Fibroblast of lung (primary cell): ENCODE measurements at places on chromosomes 3 and 15. TPM values are rescaled to one million over a fixed set of nuclear protein-coding genes. Genes with fewer than 3 reads are reported as not detected.
A peak's percentile ranks its signal among the peaks of the same experiment; 100 is the strongest.

- DNase-seq, result no peak
Measured at GRCh38 chr15:38873158-38873557, 308.5 kb upstream of the RASGRP1 start.

DNA sequence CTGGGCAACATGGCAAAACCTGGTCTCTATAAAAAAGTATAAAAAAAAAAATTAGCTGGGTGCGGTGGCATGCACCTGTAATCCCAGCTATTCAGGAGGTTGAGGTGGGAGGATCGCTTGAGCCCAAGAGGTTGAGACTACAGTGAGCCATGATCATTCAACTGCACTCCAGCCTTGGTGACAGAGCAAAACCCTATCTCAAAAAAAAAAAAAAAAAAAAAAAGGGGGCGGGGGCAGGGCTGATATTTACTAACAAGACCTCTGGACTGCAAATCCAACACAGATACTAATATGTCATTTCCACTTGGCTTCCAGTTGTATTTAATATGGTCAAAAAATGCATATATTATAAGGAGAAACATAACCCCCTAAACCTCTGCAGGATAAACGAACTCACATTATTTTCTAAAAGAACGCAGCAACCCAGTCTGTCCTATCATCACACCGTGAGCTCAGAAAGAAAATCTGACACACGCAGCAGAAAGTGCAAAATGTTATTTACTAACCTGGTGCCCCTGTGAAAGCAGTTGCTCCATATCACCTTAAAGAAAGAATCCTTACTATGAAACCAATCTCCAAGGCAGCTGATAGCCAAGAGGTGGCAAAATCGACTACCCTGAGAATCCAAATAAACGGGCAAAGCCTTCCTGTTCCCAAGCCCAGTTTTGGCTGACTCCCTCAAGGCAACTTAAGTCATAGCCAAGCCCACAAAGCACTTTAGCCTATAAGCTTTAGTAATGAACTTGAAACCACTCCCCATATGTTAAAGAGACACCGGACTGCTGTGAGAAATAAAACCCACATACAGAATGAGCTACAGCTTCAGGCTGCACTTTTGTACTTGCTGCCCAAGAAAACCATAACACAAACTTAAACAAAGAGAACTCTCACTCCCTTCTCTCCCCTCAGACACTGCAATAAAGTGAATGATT lies 39.3 kb downstream of the PLD1 start:
- peak; percentile 92 for DNase-seq

- no peak for DNase-seq
Measured at GRCh38 chr3:52782412-52783210, 5.2 kb downstream of the ITIH1 start.

DNA sequence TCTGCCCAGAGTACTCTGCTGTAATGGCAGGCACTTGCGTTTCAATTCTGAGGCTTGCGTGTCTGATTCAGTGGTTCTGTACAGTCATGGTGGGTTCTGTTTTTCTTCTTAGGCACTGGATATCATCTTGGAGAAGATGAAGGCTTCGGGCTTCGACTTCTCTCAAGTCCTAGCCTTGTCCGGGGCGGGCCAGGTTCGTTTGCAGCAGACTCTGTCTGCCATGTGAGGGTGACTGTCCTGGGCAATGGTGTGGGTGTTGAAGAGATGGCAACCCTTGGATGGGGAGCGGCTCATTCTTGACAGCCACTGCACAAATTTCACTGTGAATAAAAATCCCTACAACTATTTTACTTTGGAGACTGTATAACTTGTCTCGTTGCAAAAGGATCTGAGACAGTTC lies 16.2 kb downstream of the XYLB start:
- DNase-seq, result no peak

DNA sequence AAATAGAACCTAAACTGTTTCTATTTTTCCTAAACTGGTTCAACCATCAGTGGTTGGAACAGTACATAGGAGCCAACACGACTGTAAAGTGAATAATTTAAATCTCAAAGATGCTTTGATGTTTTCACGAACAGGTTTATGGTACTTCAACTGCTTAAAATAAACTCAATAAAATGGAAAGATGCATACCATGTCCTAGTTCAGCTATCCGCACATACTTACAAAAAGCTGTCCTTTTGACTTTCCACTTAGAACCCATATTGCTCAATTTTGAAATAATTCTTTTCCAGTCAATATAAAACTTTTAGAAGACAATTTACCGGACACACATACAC lies 902 bp downstream of the CMTM6 start:
- no peak for DNase-seq

- no peak for DNase-seq
Measured at GRCh38 chr3:110343945-110344344, 727.7 kb upstream of the NECTIN3 start.

DNA sequence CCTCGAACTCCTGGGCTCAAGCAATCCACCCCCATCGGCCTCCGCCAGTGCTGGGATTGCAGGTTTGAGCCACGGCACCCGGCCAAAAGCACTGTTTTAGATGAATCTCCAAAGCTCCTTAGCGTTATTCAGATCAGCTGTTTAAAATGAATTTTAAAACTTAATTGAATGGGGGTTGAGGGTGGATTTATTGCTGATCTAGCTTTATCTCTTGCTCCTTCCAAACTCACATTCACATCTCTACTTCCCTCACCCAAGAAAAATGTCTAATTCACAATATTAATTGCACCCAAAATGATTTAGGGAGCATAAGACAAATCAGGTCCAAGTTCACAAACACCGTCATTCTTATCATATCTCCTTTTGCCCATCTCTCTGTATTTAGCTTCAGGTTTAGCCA lies 89.8 kb downstream of the MEIS2 start:
- no peak for DNase-seq

DNA sequence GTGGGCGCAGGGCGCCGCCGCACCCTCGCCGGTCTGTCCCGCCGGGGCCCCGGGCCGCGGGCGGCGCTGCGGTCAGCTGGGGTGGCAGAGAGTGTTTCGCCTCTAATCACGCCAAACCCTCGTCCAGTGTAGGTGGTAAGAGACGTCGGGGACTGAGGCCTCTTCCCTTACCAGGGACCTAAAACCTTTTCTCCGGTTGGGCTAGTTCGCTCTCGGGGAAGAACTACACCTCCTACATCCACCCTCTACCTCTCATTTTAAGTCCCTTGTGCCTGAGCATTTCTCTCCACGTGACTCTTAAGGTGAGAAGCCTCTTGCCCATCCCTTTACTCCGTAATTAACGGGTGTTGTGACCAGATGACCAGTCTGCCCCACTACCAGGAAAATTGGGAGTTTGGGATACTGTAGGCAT lies 520 bp downstream of the TMEM42 start:
- peak; percentile 37 for DNase-seq

- DNase-seq, result peak; percentile 31
Measured at GRCh38 chr3:63814237-63814636, 4.9 kb upstream of the C3orf49 start.

DNA sequence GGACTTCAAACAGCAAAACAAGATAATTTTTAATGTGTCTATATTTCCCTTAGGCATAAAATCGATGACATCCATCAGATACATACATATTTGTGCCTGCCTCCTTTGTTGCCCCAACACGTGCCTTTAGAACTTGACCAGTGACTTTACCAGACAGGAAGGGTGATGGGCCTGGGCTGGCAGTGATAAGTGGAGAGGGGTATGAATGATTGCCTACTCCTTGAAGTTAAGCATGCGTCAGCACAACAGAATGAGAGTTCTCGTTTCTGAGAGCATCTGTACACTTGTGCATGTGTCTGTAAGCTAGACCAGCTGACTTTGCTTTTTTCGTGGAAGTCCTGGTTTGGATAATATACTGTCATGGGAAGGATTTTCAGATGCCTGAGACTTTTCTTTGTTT lies 54.9 kb upstream of the COL6A6 start:
- DNase-seq, result no peak

- DNase-seq, result peak; percentile 47
Measured at GRCh38 chr3:117793622-117794265, 1084.2 kb downstream of the TUSC7 start.

GRCh38 chr3:141454906-141455602 lies 31.8 kb upstream of the RASA2 start:
- peak; percentile 83 for DNase-seq

DNA sequence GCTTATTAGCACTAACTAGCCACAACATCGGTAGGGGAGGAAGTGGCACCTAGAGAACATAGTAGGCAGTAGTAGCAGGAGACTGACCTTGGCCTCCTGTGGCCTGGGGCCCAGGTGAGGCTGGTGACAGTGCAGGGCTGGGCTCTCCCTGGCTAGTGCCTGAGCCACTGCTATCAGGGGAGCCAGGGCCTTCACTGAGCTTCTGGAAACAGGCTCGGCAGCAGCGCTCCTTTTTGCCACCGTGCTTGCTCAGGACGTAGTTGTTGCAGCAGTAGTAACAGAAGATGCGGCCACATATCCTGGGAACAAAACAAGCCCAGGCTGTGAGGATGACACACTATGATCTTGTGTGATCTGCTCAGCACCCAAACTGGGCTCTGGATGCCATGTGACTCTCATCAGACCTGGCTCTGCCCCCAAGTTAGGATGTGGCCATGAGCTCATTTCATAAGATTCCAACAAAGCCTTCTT lies 15.1 kb downstream of the CXCR6 start:
- DNase-seq, result no peak

Gene ABCF3
- 63.9 and 65.1 TPM in 2 replicates for total RNA-seq

GRCh38 chr3:193680220-193680619 lies 87.2 kb downstream of the OPA1 start:
- DNase-seq, result peak; percentile 64

DNA sequence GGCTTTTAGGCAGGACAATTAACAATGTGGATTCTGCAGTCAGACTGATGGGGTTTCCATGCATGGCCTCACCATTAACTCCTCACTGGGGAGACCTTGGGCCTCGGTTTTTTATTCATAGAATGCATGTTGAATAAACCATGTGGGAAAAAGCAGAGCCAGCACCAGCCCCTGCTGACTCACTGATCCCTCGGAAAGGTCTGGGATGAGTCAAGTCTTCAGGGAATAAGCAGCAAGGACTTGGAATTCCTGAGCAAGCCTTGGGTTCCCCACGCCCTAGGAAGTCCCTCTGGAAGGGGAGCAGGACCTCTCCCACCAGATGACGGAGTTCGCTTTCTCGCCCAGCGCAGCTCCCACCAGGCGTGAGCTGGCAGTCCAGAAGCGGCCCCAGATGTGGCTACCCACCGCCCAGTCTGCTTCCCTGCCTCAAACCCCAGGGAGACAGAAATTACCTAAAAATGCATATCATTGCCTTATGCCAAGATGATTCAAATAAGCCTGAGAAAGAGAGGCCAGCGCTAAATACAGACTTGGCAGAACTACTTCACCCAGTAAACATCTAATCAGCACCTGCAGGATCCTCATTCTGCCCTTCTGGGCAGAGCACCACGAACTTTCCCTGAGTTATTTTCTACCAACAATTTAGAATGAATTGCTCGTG lies 45.4 kb downstream of the BTD start:
- DNase-seq, result peak; percentile 100

GRCh38 chr3:194661946-194662345 lies 10.0 kb downstream of the LSG1 start:
- no peak for DNase-seq

DNA sequence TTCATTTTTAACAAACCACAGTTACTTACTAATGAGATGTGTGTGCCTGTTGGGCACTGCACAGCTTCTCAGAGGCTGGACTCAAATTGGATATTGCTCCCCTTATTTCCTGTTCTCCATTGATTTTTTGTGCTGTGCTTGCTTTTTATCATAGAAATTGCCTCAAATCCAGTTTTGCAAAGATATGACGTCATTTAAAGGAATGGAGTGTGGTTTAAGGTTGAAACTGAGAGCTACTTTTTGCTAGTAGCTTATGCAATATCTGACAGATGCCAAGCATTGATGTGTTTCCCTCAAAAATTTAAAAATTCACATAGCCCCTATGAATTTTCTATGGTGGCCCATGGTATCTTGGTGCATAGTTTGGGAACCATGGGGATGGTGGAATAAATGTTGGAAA lies 67.7 kb upstream of the ROPN1 start:
- DNase-seq, result peak; percentile 69

DNA sequence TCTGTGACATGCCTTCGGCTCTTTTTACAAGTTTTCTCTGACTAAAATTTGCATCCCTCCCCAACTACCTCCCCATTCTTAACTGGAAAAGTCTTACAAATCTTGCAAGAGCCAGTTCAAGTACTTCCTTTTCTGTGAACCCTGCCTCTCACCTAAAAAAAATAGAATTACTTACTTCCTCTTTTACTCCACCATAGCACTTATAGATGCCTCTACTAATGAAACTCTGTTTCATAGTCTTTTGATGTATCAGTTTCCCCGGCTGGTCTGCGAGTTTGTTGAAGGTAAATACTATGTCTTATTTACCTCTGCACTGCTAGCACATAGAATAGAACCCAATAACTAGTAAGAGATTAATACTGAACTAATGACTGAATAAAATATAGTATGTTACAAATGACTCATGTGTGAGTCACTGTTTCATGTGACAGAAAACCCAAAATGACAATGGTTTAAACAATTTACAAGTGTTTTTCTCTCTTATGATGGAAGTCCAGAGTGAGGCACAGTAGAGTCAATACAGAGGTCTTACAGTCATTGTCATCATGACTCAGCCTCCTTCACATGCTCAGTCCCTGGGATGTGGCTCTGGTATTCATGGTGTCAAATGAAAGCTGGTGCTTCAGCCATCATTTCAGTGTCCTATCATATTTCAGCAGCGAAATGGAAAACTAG lies 393.5 kb downstream of the RSL24D1 start:
- DNase-seq, result no peak

DNA sequence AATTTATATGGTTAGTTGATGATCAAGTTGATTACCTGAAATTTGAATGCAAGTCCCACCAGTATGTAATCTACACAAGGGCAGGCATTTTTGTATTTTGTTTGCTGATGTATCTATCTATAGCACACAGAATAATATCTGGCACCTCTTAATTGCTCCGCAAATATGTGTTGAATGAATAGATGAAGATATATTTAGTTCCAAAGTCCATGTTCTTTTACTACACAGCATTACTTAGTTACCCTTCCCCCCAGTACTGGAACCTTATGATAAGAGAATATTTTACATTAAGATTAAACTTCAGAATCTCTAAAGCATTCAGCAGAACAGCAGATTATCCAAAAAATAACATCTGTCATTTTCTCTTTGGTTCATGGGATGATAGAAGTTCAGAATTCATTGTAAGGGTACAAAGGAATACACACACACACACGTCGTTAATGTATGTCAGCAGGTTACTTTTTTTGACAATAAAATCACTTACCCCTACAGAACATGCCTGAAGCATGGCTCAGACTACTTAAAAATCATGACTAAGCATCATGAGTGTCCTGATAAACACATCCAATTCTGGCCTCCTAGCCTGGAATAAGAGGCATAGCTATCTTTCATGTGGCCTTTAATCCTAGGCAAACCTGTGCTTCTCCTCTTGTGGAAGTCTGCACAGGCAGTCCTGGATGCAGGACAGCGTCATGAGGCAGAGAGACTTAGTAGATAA lies 148.9 kb upstream of the TBC1D5 start:
- DNase-seq, result peak; percentile 61
